ENCODE measurements at places on chromosomes 7 and 10.
A peak's percentile ranks its signal among the peaks of the same experiment; 100 is the strongest.

GRCh38 chr10:55474258-55474657 lies 673.2 kb upstream of the PCDH15 start:
- no peak for DNase-seq

DNA sequence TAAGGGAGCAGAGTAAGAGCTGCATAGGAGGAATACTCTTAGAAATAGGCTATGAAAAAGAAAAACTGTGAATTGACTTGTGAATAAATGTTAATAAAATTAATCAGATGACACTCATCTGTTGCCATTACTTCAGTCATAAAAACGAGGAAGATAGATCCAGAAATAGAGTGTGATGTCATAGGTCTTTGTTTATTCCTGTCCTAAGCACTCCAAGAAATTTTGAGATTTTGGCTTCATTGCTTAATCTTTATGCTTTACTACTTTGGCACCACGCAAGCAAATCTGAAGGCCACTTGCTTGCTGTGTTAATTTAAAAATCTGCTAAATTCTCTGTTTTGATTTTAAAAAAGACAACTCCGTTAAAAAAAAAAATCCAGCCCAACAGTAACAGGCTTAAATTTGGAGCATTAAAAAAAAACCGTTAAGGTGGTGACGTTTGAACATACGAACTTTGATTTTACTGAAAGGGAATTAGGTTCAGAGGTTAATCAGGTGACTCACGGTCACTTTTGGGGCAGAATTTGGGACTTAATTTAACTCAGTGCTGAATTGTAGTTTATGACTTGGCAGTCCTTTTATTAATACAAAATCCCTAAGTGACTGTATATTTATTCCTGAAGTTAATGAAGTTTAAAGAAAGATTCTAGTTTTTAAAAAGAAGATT lies 3.4 kb downstream of the IFRD1 start:
- peak; percentile 22 for DNase-seq

DNA sequence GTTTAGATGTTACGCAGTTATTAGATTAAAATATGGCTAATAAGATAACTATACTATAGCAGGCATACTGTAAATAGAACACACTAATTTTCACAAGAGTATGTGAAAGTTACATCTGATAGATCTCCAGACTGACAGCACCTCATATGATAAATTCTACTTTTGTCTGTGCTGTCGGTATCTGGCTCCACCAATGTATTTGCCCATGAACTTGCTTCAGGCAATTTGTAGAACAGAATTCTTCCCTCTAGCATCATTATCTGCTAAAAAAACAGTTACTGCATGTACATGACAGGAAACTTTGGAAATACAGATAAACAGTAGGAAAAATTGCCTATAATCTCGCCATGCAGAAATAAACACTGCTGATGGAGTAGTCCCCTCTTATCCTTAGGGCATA lies 137.7 kb downstream of the WNT2 start:
- DNase-seq: no peak

GRCh38 chr10:54702583-54703485 lies 98.2 kb downstream of the PCDH15 start:
- peak; percentile 22 for DNase-seq

DNA sequence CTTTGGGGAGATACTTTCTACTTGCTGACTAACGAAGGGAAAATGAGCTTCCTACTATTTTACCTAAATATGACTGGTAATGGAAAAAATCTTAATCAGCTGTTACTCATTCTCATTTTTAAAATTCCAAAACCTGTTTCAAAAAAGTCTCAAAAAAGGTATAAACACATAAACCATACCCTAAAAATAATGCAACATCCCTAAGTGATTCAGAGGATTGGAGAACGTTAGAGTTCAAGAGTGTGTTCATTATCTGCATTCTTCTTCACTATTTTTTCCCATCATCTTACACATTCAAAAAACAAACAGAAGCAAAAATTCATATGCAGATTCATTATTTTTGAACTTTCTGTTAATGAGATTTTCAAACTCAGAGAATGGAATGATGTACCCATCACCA lies 150.4 kb upstream of the GNAI1 start:
- DNase-seq: peak; percentile 31

- peak; percentile 60 for DNase-seq
Observed at GRCh38 chr7:92448205-92448747, 994 bp downstream of the GATAD1 start.

DNA sequence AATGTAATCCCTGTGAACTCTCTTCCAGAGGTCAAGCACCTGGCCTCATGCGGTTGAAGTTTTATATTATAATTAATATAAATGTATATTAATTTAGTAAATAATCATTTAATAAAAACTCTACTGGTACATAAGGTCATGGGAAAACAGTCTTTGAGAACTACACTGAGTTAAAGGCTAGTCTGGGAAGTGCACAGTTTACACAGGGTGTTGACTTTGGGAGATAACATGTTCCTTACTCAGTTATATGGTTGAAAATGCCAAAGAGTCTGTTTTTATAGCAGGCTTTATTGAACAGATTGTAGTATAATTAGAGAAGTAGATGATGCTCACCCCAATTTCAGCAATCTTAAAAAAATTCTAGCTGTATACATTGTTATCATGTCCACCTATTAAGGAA lies 735.9 kb downstream of the GATA3 start:
- DNase-seq: no peak

DNA sequence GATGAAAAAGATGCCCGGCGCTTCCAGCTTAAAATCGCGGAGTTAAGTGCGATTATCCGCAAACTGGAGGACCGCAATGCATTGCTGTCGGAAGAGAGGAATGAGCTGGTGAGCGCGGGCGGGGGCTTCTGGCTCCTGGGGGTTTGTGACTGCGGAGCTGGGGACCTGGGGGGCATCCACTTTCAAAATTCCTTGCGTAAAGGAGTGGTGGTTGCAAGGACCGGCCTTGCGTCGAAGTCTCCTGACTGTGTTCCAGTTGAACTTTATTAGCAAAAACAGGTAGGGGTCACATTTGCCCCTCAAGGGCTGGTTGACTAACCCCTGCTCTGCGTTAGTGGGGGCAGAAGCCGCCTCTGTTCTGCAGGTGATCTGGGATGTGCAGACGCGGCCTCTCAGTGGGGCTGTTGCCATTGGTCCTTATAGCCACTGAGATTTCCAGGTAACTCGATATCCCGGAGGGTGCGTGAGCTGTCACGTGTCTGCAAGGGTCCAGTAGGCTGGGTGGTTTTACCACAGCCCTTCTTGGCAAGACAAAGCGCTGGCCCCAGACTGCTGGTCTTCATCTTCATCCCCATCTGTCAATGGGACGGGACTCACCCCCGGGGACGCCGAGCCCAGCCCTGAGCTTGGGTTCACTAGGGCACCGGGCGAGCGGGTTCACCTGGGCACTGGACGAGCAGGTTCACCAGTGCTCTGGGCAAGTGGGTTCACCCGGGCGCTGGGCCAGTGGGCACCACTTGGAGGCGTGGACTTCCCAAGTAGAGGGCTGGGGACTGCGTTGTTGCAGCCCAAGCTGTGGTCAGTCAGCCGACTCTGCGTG lies 51.5 kb upstream of the DPYSL4 start:
- no peak for DNase-seq

- DNase-seq: peak; percentile 23
Observed at GRCh38 chr7:124085179-124085578, 52.3 kb upstream of the TMEM229A start.

DNA sequence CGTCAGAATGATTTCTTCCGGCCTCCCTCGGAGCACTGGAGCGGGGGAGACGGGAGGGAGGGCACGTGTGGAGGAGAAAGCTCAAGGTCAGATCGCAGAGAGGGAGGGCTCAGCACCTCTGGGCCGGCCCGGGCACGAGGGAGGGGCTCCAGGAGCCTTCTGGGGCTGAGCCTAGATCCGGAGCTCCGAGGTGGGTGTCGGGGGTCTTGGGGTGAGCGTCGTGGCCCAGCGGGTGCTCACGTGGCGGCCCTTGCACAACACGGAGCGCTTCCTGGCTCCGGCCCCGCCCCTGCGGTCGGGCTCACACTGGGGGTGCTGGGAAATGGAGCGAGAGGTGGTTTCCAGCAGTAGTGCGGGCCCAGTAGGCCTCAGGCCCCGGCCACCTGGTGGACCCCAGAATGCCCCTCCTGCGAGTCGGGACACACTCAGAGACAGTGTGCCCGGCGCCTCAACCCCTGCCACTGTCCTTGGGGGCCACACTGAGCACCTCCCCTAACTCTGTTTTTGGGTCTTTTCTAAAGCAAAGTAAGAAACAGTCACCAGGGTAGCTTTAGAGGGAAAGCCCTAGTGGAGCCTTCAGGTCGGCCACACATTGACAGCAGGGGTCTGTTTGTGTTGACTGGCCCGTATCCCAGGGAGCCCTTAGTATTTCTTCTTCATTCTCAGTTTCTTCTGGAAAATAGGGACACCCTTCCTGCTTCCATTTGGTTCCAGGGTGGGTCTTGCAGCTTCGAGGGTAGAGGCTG lies 798 bp downstream of the PPIF start:
- peak; percentile 54 for DNase-seq

DNA sequence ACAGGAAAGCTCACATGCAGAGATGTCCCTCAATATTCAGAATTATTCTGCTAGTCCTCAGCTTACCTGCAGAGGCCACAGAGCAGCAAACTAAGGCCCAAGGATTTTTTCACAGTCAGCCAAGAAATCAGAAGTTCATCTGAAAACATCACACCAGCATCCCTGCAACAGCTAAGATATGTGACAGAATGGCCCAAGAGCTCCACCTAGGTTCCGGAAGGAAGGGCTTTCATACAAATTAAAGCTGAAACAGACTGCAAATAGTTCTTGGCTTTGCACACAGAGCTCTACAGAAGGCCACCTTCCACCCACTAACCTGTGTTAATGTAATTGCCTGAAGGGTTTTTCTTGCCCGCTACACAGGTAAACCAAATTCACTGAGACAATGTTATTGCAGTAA lies 438.8 kb upstream of the C7orf33 start:
- DNase-seq: no peak

DNA sequence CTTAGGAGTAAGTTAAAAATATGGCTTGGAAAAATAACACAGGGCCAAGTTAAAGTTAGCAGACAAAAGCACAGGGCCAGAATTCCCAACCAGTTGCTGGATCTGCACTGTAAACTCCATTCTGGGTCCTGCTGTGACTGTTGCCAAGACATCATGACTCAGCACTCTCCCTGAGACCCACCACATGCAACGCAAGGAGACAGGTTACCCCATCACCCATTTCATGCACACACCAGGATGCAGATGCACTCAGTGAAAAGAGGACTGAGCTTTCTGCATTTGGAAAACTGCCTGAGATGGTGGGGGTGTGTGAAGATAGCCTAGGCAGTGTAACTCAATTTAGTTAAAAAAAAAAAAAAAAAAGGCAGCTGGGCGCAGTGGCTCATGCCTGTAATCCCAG lies 97.6 kb upstream of the ZNF438 start:
- peak; percentile 68 for DNase-seq

DNA sequence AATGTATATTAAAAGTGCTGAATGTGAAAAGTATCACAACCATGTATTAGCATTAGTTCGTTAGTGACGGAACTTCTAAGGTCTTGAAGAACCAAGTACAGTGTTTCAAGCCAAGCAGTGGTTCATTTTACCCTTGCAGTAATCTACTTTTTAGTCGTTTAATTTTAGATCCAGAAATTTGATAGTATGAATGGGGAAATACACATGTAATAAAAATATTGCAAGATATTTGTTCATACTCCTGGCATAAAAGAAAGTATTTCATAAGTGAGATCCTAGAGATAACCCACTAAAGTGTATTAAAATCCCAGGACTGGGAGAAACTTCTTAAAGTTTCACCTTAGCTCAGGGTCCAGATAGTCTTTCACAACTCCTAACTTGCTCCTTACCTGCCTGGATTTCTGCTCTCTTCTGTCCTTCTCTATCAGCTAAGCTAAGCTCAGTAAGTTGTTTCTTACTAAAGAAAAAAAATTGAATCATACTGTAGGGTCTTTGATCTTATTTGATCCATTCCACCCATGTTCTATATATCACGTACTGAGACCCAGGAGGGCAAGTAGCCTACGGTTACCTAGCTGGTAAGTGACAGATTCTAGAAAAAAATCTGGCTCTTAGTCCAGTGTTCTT lies 1.5 kb downstream of the BCAP29 start:
- no peak for DNase-seq

DNA sequence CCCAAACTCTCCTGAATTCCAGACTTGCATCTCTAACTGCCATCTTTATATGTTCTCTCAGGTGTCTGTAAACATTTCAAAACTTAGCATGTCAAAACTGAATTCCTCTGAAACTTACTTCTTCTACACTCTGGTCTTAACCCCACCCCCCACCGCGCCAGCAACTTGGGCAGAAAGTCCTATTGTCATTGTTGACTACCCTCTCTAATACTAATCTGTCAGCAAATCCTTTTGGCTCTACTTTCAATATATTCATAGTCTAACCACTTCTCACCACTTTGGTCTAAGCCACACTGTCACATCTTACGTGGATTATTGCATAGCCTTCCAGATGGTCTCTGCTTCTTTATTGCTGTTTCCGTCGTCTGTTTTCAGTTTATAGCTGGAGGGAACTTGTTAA lies 86.6 kb downstream of the AHCYL2 start:
- no peak for DNase-seq

- DNase-seq: peak; percentile 8
Observed at GRCh38 chr10:51389415-51390321, 309.7 kb downstream of the CSTF2T start.

DNA sequence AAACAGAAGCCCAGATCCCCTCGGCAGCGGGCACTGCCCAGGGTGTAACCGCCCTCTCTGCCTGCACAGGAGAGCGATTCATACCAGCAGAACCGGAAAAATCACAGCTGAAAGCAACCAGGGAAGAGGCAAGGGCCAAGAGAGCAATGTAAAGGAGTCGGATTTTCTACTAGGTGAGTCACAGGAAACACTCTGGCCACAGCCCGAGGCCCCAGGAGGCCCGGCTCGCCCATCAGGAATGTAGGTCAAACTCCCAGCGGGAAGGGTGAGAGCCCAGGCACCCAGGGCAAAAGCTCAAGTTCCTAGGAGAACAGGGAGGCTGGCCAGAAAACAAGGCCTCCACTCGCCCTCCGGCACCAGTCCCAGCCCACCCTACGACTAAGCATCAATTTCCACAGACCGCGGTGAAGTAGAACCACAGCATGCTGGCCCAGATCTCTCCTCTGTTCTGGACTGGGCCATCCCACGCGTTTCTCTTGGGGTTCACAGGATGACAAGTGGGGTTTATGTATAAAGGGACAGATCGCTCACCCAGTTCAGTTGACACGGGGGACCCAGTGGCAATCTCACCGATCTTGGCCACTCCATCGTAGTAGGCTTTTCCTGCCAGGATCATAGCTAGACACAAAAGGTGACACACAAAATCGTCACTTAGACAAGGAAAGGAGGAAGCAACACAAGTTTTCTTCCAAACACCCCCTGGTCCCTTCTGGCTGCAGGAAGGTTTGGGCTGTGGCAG lies 46.2 kb downstream of the BAIAP2L1 start:
- peak; percentile 97 for DNase-seq

- no peak for DNase-seq
Observed at GRCh38 chr7:94392393-94392786, 2.3 kb upstream of the COL1A2 start.

DNA sequence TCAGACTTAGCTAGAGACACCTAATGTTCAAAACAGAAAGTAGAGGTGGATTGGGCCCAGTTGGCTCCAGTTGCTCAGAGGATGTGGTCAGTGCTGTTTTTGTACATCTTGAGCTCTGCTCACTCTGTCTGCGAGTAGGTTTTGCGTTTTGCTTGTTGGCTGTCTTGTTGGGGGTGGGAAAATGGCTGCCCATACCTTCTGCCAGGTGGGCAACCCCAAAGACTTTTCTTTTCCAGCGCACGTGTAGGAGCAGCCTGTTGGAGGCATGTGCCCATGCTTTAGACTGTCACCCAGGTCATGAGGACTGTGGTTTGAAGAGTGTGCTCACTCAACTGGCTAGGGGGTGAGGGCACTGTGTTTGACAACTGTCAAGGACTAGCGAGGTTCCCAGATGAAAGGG lies 73.9 kb downstream of the KAT6B start:
- no peak for DNase-seq

- peak; percentile 96 for DNase-seq
Observed at GRCh38 chr7:45885264-45885882, 2.9 kb upstream of the IGFBP1 start.

Measured in A172 (cell line).